ENCODE measurements at places on chromosomes 2 and 18.

- peak; percentile 46 for DNase-seq
These were observed 17.0 kb downstream of the SH3BP4 start for GRCh38 chr2:234968631-234969305.

GRCh38 chr2:96623116-96623515 is 15.0 kb downstream of the KANSL3 start:
- DNase-seq, result no peak

DNA sequence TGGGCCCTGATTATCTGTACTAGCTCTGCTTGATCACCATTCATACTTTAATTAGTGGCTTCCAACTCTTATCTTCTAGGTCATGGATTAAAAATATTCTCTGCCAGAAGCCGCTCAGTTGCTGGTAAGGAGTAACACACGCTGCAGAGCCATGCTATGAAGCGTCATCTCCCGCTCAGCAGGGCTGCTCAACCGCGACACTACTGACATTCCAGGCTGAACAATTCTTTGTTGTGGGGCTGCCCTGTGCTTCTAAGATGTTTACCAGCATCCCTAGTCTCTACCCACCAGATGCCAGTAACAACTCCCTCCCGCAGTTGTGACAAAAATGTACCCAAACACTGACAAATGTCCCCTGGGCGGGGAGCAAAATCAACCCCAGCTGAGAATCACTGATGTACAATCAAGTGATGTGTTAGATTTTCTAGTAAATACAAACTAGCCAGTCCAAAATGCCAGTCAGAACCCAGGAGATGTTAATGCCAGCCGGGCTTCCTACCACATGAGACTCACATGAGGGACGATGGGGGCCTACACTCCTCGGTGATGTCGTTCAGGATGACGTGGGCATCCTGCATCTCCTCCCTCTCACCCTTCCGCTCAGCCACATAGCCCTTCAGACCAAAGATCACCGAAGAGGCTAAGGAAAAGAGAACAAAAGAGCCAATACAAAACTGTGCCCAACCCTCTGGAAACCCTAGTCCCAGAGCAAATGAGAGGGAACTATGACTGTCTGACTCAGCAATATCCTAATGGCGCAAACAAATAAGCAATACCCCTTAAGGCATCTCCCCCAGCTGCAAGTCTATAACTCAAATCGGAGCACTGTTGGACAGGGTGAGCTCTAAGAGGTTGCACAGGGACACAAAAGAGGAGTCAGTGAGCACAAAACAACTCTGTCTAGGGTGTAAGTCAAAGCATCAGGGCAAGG is 15.6 kb downstream of the ILKAP start:
- DNase-seq, result no peak

- no peak for DNase-seq
These were observed 309.9 kb downstream of the PIEZO2 start for GRCh38 chr18:10839421-10839820.

DNA sequence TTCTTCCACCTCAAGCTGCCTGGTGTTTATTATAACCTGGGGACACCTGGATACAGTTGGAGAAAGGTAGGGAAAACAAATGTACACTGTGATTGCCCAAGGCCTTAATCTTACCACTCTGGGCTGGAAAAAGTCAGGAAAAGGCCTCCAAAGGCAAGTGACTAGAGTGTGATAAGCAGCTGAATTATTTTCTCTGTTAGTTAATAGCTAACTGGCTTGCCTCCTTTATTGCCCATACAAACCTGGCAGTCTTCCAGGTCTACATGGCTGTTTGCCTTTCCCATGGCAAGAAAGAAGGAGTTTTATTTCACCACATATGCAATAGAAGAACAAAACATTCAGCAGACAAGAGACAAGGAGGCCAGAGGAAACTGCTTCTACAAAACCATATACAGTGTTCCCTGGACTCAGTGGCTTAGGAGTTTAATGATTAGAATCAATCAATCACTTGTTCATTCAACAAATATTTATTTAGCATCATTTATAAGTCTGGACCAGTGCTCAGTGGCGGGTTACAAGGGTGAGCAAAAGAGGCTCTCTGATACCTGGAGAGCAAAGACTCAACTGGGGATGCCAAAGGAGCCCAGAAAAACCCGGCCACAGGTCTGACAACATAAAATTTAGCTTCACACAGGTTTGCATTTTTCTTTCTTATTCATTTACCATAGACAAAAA is 27.5 kb upstream of the SUCLG1 start:
- no peak for DNase-seq

GRCh38 chr2:232085826-232086425 is 124.4 kb downstream of the DIS3L2 start:
- peak; percentile 4 for DNase-seq

- no peak for DNase-seq
These were observed 75.1 kb downstream of the DPP10 start for GRCh38 chr2:114517580-114517979.

DNA sequence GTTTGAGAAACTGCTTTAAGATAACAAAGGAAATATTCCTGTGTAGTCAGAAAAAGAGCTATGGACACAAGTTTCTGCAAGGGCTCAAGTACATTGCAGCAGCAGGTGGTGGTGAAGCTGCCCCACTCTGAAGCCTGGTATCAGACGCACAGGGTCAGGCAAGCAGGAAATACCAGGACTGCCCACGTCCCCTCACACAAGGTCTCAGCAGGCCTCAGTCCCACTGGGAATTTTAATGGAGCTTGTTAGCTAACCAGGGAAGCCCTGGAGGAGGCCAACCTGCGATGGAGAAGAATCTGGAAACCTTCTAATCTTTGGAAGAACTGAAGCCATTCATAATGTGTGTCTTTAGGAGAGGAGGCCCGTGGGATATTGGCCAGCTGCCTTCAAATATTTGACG is 168.3 kb downstream of the UXS1 start:
- DNase-seq, result no peak

DNA sequence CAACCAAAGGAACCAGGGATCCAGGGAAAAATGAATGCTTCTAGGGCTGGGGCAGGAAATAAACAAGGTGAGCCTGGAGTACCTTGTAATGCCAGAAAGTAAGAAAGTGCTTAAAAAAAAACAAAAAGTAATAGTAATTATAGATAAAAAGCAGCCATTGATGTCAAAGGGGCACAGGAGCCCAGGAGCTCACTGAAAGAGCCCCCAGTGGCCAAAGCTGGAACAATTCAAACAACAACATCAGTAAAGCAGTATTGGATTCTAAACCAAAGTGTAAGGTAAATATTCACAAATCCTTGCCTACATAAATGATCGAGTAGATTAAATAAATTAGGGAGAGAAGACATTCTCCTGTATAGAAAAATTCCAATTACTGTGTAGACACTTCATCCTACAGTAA is 114.3 kb upstream of the ARL4C start:
- DNase-seq, result peak; percentile 29

DNA sequence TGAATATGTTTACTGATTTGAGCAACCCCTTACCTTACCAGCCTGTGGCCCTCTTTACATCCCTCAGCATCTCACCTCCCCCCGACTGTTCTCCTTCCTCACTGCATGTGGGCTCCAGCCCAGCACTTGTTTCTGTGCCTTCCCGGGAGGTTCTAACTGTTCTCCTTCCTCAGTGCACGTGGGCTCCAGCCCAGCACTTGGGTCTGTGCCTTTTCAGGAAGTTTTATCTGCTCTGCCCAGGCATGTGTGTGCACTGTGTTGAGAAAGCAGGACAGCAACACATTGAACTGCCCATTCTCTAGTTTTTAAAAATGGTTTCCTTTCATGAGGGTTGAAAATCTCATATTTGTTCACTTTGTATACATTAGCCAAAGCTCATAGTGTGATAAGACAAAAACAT is 158.4 kb downstream of the ATP9B start:
- no peak for DNase-seq

DNA sequence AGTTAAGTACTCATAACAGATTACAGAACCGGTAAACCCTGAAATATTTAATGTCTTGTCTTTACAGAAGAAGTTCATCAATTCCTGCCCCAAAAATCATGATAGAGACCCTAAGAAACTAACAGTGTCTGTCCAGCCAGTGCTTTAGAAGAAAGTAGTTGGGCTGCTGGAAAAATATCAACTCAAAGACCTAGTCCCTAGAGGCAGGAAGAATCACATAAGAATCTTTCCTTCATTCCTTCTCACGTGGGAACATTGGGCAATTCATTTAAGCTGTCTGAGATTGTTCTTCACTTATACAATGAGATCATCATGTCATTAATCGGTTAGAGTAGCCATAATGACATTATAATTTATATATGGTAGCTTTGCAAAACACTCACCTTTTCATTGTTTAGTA is 156.4 kb downstream of the CCBE1 start:
- no peak for DNase-seq

DNA sequence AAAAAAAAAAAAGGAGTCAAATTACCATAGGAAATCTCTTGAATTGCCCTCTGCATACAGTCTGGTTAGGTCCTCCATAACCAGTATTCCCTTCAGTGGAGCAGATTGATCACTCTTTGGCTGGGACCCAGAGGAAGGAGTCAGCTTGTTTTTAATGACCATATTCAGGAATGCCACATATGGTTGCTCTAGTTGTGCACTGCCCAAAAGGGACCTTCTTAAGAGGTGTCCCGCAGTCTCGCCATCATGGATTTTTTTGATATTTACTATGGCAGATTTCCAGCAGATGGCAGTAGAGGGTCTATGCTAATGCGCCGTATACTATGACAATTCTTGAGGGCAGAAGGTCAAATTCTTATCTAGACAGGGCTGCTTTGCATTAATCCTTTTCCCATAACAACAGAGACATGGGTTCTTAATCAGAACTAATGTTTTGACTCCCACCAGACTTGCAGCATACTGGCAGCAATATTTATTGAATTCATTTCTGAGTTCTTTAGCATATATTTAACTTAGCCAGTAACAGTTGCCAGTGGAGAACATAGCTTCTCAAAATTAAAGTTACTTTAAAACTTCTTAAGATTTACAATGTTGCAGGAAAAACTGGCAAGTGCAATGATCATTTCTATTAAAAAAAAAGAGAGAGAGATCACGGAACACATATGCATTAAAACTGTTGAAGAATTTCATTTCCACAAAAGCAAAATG is 31.8 kb upstream of the INPP4A start:
- peak; percentile 84 for DNase-seq

GRCh38 chr2:205673312-205673711 is 9.0 kb upstream of the NRP2 start:
- DNase-seq, result peak; percentile 92

GRCh38 chr18:22547807-22548561 is 130.3 kb upstream of the CTAGE1 start:
- DNase-seq, result peak; percentile 55

GRCh38 chr2:9952856-9953503 is 1.5 kb downstream of the GRHL1 start:
- no peak for DNase-seq

DNA sequence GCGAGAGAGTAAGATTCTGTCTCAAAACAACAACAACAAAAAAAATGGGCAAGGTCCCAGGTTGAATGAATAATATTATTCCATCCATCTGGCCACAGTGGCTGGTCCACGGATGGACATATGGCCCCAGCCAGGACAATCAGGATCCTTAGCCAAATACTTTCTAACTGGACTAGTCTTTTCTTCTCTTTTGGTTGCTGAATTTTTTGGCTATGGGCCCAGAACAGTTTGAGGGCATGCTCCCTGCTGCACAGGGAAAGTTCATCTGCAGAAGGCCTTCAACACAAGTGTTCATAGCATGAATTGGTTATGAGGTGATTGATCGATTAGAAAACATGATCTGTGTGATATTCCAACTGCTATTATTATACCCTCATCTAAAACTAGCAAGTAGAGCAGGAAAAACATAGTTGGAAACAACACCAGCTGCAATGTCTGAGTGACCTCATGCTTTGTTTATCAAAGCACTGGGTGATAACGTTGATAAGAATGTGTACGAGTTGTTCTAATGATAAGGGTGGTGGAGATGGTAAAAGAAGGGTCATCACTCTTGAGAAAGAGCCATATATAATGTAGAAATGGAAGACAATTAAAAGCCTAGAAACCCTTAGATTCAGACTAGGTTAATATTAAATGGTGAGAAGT is 47.8 kb upstream of the RNF103 start:
- peak; percentile 32 for DNase-seq

DNA sequence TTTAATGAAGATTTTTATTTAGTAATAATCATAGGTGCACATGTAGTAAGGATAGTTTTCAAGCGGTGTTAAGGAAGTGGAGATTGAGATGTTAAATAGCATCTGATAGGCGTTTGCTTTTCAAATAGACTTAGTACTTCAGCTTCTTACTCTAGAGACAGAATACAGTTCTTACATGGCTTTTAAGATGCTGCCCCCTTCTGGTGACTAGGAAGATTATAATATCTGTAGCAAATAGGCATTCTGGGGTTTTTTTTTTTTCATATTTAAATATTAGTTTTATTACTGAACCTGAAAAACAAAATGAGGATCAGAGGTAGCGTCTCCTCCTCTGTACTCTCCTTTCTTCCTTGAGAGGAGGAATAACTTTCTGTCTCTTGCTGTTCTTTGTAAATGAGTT is 100.2 kb downstream of the AGAP1 start:
- DNase-seq, result peak; percentile 77

DNA sequence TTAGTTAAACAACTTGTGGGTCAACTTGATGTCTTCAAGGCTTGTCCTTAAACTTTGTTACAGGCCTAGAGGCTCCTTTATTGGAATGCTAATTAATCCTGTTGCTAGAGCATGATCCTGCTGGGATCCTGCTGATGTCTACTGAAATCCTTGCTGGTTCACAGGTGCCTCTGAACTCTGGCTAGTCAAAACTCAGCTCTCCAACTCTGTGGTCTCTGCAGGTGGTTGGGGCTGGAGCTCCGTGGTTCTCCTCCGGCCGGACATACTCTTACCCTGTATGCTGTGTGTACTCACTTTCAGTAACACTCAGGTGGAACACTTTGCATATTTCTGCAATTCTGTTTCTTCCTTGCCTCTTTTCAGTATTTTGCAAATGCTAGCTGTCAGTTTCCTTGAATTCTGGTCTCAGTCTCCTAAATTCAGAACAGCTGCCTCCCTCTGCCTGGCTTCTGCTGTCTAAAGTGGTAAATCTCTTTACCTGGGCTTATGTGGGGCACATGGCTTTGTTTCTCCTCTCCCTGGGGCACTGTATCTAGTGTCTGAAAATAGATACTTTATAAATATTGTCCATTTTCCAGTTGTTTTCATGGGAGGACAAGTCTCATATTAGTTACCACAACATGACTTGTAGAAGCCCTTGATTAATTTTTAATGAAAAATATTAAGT is 113.0 kb downstream of the ATP9B start:
- DNase-seq, result peak; percentile 33

GRCh38 chr2:20447437-20448245 is 767 bp downstream of the RHOB start:
- peak; percentile 61 for DNase-seq

GRCh38 chr2:567865-568638 is 109.2 kb downstream of the TMEM18 start:
- no peak for DNase-seq

- peak; percentile 37 for DNase-seq
These were observed 509.7 kb downstream of the TDRD15 start for GRCh38 chr2:21633466-21633865.

GRCh38 chr2:56676966-56677365 is 493.2 kb downstream of the CCDC85A start:
- DNase-seq, result no peak

- DNase-seq, result no peak
These were observed 309.9 kb upstream of the RAB12 start for GRCh38 chr18:8299054-8299980.

- no peak for DNase-seq
These were observed 4.9 kb upstream of the IL1B start for GRCh38 chr2:112841295-112842044.

- DNase-seq, result no peak
These were observed 595.9 kb downstream of the DSC3 start for GRCh38 chr18:30446605-30447004.

Data from mesendoderm (in vitro differentiated cells).